ENCODE measurements at places on chromosomes 13 and 19.

DNA sequence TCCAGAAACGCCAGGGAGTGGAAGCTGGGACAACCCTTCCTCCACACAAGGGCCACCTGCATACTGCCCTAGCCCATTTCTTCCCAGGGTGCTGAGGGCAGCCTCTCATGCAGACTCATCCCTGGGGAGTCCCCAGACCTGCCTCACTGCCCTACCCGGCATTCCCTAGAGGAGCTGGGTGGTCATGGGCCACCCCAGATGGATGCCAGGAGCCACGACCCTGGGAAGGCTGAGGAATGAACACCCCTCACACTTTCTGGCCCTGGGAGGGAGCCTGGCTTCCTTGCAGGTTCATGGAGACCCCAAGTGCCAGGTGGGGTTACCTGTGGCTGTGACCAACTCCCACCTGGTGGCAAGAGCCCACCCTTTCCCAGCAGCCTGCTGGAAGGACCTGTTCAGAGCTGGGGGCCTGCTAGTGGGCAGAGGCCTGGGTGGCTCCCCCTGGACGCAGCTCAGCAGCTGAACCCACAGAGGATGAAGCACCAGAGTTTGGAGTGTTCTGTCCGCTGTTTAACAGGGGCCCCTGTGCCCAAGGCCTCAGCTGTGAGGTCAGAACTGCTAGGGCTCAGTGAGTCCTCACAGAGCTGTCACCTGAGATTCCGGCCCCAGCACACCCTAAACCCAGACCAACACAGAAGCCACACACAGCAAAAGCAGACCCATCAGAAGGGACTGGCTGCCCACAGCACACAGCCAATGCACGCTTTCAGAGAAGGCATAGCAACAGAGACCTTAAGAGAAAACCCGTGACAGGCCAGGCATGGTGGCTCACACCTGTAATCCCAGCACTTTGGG is 6.6 kb downstream of the ACP4 start:
- no peak for DNase-seq

- DNase-seq: no peak
These were observed 354.9 kb upstream of the SLITRK1 start for GRCh38 chr13:84237143-84237542.

DNA sequence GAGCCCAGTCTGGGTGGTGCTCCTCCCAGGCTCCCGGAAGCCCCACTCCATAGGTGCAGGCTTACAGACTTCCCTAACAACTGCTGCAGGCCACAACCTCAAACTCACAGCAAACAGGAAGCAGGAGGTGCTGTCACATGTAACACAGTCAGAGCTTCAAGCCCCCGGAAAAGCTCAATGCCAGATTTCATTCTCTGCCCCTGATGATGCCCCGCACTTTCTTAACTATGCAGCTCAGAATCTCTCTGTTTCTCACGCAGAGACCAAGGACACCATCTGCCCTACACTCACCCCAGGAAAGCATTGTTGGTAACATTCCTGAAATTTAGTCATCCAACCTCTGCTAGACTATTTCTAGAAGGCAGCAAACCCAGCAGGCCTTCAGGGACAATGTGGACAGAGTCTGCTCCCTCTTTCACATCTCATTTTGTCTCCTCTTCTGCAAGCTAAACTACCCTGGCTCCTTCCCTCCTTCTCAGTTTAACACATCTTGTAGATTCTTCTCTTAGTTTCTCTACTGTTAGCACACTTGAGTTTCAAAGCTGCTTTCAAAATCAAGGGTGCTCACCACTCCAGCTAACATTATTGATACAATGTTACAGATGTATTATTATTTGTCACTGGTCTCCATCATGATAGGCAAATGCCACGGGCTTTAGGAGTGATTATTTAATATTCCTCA is 162.5 kb downstream of the KCTD12 start:
- no peak for DNase-seq

DNA sequence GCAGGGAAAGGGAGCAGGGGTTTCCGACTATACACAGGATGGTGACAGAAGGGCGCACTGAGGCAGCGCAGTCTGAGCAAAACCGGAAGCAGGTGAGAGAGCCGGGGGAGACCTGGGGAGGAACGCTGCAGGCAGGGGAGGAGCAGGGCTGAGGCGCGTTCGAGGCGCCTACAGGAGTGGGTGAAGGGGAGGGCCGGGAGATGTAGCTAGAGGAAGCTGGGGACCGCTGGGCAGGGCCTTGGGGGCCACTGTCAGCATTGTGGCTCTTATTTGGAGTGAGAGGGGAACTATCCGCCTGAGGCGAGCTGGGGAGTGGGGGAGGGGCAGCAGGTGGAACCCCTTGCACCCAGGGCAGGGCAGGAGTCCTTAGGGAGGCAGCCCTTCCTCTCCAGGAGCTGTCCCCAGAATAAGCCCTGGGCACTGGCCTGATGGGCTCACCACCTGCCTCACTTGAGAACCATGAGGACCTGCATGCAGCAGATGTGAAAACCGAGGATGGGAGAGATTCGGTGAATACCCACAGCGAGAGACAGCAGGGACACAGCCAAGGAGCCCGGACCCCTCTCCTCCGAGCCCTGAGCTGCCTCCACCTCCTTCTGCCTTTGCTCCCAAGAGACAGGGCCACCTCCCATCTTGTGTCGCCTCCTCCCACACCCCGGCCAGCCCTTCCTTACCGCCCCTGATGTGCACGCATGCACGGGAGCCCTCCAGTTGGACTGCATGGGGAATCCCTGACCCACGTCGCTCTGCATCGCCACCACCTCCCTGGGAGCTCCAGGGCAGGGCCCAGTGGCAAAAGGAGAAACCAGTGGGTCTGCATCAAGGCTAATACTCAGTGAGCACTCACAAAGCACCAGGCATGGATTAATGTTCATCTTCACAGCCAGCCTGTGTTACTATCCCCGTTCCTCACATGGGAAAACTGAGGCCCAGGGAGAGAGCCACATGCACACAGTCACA is 10.3 kb downstream of the AKT2 start:
- DNase-seq: no peak

- no peak for DNase-seq
These were observed 9.8 kb downstream of the ELSPBP1 start for GRCh38 chr19:48004236-48004635.

DNA sequence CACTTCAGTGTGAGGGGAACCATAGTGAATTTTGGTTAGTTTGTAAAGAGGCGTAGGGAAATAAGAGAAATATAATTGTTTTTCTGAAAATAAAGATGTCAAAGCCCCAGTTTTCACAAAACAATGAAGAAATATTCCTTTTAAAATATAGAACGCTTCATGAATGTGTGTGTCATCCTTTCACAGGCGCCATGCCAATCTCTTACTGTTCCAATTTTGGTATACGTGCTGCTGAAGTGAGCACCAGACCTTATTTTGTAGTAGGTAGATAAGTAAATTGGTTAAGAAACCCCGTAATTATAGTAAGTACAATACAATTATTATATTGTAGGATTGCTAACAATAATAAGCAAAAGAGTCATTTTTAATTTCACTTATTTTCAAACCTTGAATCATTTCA is 43.3 kb downstream of the NAA16 start:
- DNase-seq: no peak

DNA sequence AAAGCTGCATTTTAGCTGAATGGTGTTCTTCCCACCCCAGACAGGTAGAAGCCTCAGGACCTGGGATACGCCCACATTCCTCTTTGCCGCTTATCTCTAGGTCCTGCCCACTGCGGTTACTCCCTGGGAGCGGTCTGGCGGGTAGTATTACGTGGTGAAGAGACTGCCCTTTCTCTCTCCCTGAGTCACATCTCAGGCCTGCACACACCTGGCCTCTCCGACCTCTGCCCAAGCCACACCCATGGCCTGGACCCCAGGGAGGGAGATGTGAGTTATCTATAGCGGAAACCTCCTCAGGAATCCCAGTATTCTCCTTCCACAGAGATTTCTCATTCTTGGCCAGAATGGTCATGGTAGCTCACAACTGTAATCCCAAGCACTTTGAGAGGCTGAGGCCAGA is 17.3 kb downstream of the RHPN2 start:
- DNase-seq: no peak

- no peak for DNase-seq
These were observed 2.8 kb downstream of the FAM124A start for GRCh38 chr13:51225029-51225428.

GRCh38 chr19:48806518-48806817 is 4.4 kb downstream of the BCAT2 start:
- DNase-seq: peak; percentile 65

- no peak for DNase-seq
These were observed 5.7 kb upstream of the THSD1 start for GRCh38 chr13:52411629-52412028.

Data from NCI-H1930 (cell line).